ENCODE measurements at places on chromosomes 3 and 15. TPM values are rescaled to one million over a fixed set of nuclear protein-coding genes. Genes with fewer than 3 reads are reported as not detected.

Gene DUOX1
- total RNA-seq = not detected

- no peaks in the 10 kb centered on the region for H3K4me1 ChIP-seq
- no peak overlapping the region for H3K4me3 ChIP-seq
- no peak for DNase-seq
These were observed 53.3 kb downstream of the PPP2R3A start for GRCh38 chr3:136018876-136019275.

Gene FAM107A
- total RNA-seq = 9.6 TPM

DNA sequence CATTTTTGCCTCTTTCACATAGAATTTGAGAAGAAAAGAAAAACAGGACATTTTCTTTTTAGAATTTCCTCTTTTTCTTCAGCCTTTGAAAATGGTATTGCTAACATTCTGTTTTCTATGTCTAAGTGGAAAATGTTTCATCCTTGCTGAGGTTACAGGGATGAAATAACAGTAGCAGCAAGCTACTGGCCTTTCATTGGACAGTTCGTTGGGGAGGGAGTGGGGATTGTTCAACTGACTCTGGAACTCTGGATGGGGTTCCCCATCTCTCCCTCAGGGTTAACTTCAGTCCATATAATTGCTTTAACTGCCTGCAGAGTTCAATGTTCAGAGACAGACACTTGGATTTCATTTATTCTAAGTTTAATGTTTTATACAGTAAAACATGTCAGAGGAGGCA lies 346.0 kb downstream of the NLGN1 start:
- no peak overlapping the region for H3K4me3 ChIP-seq
- no peak overlapping the region for H3K27ac ChIP-seq
- no peaks in the 10 kb centered on the region for H3K27me3 ChIP-seq
- no peak for DNase-seq

GRCh38 chr15:28154283-28154682 lies 55.2 kb upstream of the OCA2 start:
- H3K36me3 ChIP-seq = peaks cover 3% of the 10 kb centered on the region
- no peak overlapping the region for H3K27ac ChIP-seq

DNA sequence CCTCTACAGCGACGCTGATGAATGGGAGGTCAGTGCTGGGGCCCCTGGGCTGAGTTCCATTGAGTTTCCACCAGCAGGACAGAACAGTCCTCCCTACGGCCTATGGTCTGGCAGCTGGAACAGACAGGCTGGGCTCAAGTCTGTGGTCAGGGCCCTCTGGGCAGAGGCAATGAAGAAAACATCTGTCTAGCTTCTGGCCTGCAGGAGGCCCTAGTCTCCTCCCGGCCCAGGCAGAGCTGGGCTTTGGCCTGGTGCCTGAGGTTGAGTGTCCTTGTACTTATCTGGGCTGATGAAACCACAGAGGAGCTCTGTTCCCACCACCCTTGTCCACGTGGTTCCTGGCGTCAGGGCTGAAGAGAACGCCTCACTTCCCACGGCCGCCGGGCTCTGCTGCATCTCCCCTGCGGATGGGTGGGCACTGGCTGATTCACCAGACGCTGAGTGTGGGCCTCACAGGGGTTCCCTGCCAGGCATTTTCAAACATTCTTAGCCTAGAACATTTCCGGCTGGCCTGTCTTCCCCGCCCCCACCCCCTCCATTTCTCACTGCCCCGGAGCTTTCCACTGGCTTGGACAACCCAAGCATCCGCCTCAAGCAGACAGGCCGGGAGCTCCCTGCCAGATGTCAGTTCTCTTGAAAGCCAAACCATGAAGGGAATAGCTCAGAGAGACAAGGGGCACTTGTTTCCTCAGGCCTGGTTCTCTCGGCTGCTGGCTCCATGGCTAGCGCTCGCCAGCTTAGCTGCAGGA lies 20.3 kb downstream of the PPCDC start:
- no peak overlapping the region for H3K4me3 ChIP-seq
- peak overlapping the region; percentile 95 for H3K27ac ChIP-seq
- H3K27me3 ChIP-seq = no peaks in the 10 kb centered on the region
- DNase-seq = peak; percentile 97
- peaks cover 85% of the 10 kb centered on the region for H3K4me1 ChIP-seq
- H3K36me3 ChIP-seq = no peaks in the 10 kb centered on the region

GRCh38 chr3:66738625-66739365 lies 238.0 kb upstream of the LRIG1 start:
- H3K4me3 ChIP-seq = no peak overlapping the region
- no peak for DNase-seq
- H3K27ac ChIP-seq = no peak overlapping the region
- no peaks in the 10 kb centered on the region for H3K36me3 ChIP-seq
- H3K4me1 ChIP-seq = no peaks in the 10 kb centered on the region

DNA sequence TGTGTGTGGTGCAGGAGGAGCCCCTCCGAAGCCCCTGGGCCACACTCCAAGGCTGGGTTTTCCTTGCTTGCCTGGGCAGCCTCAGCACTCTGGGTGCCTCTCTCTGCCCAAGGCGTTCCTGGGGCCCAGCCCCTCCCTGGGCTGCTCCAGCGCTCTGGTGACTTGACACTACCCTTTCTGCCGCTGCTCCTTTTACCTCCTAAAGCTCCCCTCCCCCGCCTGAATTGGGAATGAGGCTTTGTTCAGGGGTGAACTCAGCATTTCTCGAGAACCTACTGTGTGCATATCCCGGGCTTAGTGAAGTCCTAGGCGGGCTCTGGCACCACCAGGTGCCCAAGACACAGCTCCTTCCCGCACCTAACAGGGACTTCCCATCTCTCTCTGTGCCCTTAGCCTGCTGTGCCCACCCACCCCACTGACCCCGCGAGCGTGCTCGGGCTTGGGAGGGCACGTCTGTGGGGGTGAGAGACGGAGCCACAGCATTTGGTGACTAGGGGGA lies 1.2 kb upstream of the BAHD1 start:
- H3K27me3 ChIP-seq = peaks cover 69% of the 10 kb centered on the region
- DNase-seq = no peak
- H3K4me3 ChIP-seq = peak overlapping the region; percentile 90
- no peaks in the 10 kb centered on the region for H3K36me3 ChIP-seq

DNA sequence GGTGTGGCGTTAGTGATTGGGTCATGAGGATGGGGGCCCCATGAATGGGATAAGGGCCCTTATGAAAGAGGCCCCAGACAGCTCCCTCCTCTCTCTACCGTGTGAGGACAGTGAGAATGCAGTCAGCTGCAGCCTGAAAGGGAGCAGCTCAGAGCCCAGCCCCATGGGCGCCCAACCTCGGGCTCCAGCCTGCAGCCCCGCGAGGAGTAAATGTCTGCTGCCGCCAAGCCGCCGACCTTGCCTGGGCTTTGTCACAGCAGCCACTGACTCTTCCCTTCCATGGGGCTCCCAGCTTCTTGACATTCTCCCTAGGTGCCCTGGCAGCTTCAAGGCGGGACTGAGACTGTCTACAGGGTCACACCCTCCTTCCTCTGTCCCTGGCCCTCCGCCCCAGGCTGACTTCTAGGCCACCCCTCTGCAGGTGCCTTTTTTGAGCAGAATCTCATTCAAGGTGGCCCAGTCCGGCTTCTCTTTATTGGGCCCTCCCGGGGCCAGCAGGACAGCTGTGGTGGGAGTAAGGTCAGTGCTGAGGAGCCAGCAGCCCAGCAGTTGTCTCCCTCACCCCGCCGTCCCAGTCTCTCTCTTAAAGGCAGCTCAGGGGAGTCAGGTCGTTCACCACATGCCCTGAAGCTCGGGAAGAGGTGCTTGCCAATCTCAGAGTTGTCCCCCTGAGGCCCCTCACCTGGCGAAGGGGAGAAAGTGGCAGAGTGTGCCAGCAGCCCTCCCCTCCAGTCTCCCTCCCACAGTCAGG lies 18.7 kb upstream of the PRR20G start:
- H3K4me3 ChIP-seq = no peak overlapping the region
- no peak overlapping the region for H3K27ac ChIP-seq
- no peaks in the 10 kb centered on the region for H3K27me3 ChIP-seq
- no peaks in the 10 kb centered on the region for H3K4me1 ChIP-seq
- no peak for DNase-seq

DNA sequence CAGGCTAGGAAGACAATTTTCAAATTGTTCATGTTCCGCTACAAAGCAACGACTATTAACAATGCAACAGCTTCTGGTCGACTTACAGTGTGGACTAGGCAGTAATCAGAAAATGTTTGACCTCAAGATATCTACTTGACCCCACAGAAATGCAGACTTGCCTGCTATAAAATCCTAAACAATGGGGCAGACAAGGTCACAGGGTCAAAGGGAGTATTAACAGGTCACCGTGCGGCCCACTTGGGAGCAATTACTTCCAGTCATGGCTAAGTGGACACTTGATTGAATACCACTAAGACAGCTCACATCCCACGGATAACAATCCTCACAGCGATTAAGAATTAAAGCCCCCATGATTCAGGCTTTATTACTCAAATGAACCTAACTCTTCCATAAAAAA lies 58.9 kb downstream of the FOXP1 start:
- peaks cover 31% of the 10 kb centered on the region for H3K4me1 ChIP-seq
- no peaks in the 10 kb centered on the region for H3K27me3 ChIP-seq
- H3K36me3 ChIP-seq = no peaks in the 10 kb centered on the region
- no peak overlapping the region for H3K4me3 ChIP-seq
- H3K27ac ChIP-seq = peak overlapping the region; percentile 72

GRCh38 chr3:31704591-31705179 lies 172.0 kb downstream of the STT3B start:
- H3K27ac ChIP-seq = no peak overlapping the region
- no peaks in the 10 kb centered on the region for H3K4me1 ChIP-seq
- no peak overlapping the region for H3K4me3 ChIP-seq
- DNase-seq = peak; percentile 75
- H3K27me3 ChIP-seq = no peaks in the 10 kb centered on the region
- no peaks in the 10 kb centered on the region for H3K36me3 ChIP-seq

DNA sequence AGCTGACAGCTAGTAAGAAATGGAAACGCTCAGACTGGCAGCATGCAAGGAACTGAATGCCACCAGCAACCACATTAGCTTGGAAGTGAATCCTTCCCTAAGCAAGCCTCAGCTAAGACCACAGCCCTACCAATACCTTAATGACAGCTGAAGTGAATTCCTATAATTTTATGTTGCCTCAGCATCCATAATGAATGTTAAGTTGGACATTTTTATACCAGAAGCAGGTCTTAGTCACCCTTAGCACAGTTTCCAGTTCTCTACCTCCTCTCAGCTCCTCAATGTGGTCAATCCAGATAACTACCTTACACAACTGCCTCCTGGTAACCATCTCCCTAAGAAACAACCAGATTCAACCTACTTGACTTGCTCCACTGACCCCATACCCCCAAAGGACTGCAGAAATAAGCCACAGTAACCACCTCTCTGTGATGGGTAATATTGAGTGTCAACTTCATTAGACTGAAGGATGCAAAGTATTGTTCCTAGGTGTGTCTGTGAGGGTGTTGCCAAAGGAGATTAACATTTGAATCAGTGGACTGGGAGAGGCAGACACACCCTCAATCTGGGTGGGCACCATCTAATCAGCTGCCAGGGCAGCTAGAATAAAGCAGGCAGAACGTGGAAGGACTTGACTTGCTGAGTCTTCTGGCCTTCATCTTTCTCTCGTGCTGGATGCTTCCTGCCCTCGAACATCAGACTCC lies 33.5 kb downstream of the NEDD4 start:
- no peak for DNase-seq
- no peak overlapping the region for H3K27ac ChIP-seq
- peaks cover 8% of the 10 kb centered on the region for H3K36me3 ChIP-seq
- H3K4me1 ChIP-seq = no peaks in the 10 kb centered on the region

- H3K36me3 ChIP-seq = no peaks in the 10 kb centered on the region
- no peaks in the 10 kb centered on the region for H3K27me3 ChIP-seq
- no peak for DNase-seq
- H3K4me3 ChIP-seq = no peak overlapping the region
These were observed 60.7 kb upstream of the SGO1 start for GRCh38 chr3:20246662-20247061.

GRCh38 chr15:42149493-42150218 lies 6.8 kb downstream of the PLA2G4F start:
- H3K4me3 ChIP-seq = no peak overlapping the region
- H3K27ac ChIP-seq = no peak overlapping the region
- no peaks in the 10 kb centered on the region for H3K36me3 ChIP-seq
- peak; percentile 52 for DNase-seq
- H3K27me3 ChIP-seq = no peaks in the 10 kb centered on the region

DNA sequence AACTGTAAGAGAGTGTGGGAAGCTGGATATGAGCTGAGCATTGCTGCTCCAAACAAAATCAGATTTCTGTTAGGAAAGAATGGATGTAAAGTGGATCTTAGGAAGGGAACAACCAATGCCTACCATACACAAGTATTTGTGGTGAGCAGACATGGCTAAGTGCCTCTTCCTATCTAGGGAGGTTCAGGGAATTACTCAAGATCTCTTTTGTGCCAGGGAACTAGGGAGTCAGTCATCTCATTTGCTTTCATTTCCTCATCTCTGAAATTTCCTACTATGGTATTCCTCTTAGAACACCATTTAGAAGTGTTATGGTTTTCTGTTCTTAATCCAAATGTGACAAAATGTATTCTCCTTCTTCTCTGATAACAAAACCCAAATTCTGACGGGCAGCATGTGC lies 396.5 kb downstream of the FHIT start:
- no peak for DNase-seq
- no peaks in the 10 kb centered on the region for H3K27me3 ChIP-seq
- H3K27ac ChIP-seq = no peak overlapping the region

DNA sequence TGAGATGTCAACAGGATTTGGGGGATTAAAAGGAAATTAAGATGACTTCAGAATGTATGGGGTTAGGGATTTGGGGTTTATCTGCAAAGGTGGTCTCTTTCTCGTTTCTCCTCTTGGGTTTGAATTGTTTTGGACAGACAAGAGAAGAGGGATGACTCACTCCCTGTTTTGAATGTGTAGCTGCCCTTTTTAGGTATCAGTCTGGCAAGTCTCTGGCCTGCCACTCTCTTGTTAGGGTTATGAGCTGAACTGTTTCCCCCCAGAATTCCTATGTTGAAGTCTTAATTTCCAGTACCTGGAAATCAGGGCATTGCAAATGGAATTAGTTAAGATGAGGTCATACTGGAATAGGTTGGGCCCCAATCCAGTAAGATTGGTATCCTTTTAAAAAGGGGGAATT lies 291.7 kb downstream of the MEX3B start:
- DNase-seq = no peak
- no peak overlapping the region for H3K4me3 ChIP-seq
- H3K4me1 ChIP-seq = peaks cover 24% of the 10 kb centered on the region

DNA sequence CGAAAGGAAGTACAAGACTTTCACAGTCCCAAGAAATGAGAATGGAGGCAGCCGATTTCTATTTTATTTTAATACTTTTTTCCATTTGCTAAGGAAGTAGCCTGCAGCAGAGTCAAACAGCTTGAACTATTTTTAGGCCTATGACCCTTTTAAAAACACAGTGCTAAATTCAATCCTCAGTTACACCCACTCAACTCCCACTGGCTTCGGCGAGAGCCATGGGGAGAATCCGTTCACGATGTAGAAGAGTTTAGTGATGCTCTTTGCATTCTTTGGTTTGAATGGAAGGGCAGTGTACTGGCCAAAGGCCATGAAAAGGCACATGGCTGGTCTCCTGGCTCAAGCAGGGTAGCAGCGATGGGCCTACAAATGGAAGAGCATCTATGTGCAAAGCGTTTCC lies 343.5 kb downstream of the FOXP1 start:
- no peaks in the 10 kb centered on the region for H3K27me3 ChIP-seq
- no peak for DNase-seq
- no peaks in the 10 kb centered on the region for H3K36me3 ChIP-seq
- H3K4me3 ChIP-seq = no peak overlapping the region

- no peaks in the 10 kb centered on the region for H3K27me3 ChIP-seq
- peaks cover 23% of the 10 kb centered on the region for H3K4me1 ChIP-seq
- H3K27ac ChIP-seq = no peak overlapping the region
- no peaks in the 10 kb centered on the region for H3K36me3 ChIP-seq
These were observed 3.4 kb upstream of the AP4E1 start for GRCh38 chr15:50905055-50905454.

Gene C2CD4B
- 2.3 TPM for total RNA-seq

Gene REC114
- not detected for total RNA-seq
